ENCODE measurements at places on chromosomes 12 and 14.

- no peak for DNase-seq
Measured at GRCh38 chr12:110317911-110318310, 36.9 kb downstream of the ATP2A2 start.

DNA sequence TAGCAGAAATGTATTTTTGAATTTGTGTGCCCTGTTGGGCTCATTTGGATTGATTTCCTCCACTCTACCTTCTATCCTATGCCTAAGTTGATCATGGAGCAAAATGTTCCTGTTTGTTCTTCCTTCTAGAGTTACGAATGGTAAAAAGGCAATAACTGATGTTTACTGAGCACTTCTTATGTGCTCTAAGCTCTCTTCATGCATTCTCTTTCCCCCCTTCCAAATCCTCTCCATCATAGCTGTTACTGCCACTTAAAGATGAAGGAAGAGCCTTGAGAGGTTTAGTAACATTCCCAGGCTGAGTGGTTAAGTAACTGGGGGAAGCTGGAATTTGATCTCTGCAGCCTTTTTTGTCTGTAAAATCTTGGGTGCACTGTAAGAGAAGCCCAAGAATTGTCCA, 60.1 kb downstream of the CHST11 start:
- peak; percentile 49 for DNase-seq

DNA sequence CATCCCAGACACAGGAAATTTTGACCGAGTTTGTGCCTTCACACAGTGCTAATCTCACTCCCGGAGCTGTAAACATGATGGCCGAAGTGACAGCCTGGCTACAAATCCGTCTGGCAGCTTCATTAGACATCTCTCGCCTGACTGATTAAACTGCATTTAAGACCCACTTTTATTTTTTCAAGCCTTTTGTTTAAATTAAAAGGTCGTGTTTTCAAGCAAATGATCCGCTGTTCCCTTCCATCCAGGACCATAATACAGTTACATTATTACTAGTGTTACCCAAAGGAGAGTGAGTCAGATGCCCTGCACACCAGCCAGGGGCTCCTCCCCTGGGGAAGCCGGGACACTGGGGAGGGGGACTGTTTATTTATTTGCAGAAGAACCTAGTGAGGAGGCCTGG, 200.2 kb downstream of the EXOC5 start:
- DNase-seq: peak; percentile 47

DNA sequence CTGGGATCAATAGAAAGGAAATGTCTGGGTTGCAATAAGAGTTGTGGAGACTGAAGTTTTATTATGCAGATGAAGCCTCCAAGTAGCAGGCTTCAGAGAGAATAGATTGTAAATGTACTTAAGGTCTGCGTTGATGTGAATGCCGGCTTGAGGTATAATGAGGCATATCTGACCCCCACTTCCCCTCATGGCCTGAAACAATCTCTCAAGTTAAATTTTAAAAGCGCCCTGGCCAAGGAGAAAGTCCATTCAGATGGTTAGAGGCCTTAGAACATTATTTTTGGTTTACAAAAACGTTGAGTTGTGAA, 28.3 kb upstream of the HIGD1C start:
- no peak for DNase-seq

DNA sequence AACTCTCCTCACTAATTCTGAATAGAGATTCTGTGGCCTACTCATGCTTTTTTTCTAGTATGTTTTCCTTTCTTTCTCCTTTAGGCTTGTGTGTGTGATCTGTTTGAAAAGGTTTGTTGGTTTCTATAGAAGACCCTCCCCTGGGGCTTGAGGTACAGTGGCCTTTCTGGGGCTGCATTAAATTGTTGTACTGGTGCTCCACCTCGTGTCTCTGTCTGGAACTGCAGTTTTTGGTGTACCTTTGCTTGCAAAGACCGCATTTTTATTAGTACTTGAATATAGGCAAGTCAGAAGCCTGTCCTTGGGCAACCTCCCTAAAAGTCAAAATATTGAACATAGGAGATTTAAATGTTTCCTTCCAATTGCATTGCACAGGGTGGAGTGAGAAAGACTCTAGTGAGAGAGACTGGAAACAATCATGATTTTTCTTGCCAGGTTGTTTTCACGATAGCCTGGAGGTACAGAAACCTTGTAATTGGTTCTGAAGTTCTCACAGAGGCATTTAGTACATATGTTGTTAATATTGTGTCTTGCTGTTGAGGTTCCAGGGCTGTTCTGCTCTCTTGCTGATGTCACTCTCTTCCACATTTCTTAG, 39.0 kb downstream of the SLCO1B1 start:
- DNase-seq: no peak

DNA sequence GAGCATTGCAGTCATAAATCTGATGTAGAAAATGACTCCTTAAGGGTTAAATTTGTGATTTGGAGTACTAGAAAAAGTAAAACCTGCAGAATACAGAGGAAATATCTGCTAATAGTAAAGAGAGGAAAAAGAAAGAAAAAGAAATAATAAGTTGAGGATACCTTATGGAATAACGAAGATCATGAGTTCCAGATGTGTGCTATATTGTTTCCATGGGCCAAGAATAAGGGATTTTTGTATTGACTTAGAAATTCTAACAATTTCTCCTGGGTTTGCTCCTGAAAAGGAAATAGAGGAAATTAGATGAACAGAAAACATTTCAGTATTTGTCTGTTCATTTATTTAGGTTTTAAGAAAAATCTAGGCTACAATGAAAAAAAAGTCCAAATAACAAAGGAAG, 115.3 kb downstream of the ALG10B start:
- no peak for DNase-seq

DNA sequence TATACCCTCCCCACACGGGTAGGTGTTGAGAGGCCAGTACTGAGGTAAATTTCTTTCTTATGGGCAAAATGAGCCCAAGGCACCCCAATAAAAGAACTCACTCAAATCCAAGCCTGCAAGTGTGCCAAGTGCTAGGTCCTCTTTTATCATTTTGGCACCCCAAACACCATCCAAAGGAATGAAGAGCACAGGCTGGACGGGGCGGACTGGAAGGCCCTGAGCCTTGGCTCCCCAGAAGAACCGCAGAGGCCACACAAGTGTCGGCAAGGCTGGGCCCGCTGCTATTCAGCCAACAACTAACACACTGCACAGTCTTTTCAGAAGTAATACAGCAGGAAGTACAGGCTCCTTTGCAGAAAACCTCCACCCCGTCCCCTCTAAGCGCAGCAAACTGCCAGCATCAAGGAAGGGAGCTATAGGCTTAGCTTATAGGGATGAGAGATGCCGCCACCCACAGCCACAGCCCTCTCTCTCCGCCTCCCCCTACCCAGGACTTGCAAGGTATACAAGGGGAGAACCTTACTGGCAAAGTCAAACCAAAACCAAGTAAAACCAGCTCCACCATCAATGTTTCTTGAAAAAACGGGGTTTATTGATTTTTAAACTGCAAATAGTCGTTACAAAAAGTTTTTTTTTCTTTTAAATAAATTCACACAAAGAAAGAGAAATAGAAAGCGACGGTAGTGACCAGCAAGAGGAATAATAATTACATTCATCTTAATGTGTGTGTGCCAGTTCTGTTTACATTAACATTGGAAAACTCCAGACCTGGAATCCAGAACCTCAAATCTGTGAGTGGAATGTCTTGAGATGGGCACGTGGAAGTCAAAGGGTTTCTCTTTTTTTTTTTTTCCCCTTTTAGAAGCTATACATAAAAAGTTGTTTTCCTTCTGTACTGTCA, 5.5 kb downstream of the ZFP36L1 start:
- no peak for DNase-seq

- DNase-seq: no peak
Measured at GRCh38 chr14:59292921-59293534, 104.6 kb downstream of the DAAM1 start.

GRCh38 chr12:15230751-15231150, 9.5 kb upstream of the RERG start:
- no peak for DNase-seq

- peak; percentile 1 for DNase-seq
Measured at GRCh38 chr12:7872566-7873319, at the start of gene SLC2A14. Gene SLC2A14, minus strand, starts transcription at chr12:7872915. Its CDS starts 3,035 bp downstream, at chr12:7869880.

DNA sequence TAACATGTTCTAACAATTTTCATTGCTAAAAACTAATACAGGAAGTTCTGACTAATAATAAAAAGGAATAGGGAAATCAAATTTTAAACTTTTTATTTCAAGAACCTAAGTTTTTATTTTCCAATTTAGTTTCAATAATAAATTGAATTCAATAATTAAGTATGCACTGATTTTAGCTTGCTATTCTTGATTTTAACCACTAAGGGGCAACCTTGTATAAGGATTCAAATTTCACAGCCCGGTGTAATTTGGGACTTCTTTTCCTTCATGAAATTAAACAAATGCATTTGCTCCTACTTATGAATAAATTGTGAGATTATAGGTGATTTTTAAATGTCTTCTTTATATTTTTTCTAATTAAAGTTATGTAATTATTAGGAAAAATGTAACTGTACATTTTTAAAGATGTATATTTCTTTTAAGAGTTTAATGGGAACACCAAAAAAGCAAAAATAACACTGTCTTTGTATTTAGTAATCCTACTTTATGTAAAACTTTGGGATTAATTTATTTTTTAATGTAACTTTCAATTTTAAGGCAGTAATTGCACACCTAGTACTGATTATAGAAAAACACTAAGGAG, 241.4 kb upstream of the PDZRN4 start:
- DNase-seq: no peak

DNA sequence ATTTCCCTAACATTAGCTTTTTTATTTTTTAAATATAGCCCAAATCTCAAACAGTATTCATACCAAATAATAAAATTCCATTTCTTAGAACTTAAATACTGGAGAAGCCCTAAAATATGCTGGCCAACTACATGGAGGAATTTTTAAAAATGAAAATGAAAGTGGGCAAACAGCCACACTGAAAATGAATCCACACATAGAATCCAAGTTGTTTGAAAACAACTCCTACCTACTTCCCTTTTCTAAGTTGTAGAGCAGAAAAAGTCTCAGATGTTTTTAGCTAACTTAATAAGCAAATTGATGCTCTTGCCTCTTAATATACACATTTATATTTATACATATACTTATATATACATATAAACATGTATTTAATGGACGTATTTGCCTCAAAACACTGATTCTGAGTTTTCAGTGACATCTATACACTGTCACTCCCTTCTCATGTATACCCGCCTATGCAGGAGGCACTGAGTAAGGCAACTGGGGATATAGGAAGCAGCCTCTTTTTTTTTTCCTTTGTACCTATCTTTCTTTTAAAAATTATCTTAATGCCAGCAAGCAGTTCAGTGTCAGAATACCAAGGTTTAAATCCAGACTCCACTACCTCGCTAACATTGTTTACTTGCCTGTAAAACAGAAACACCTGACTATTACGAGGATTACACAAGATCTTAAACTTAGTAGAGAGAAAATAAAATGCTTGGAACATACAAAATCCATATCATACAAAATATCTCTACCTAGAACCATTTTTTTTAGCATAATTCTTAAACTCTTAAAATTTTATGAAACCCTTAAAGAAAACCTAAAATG, 13.3 kb downstream of the DICER1 start:
- DNase-seq: no peak

DNA sequence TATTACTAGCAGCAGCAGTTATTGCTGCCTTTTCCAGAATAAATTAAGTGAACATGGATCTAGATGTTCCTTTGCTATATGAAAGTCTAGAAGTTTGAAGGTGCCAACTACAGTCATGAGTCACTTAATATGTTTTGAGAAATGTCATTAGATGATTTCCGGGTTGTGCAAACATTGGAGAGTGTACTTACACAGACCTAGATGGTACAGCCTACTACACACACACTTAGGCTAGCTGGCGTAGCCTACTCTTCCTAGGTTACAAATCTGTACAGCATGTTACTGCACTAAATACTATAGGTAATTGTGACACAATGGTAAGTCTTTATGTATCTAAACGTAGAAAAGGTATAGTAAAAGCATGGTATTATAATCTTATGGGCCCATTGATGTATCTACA, 368.1 kb downstream of the PDZRN4 start:
- DNase-seq: no peak

- no peak for DNase-seq
Measured at GRCh38 chr14:90813442-90813841, 2.8 kb downstream of the TTC7B start.

GRCh38 chr12:21026302-21026701, 104.7 kb upstream of the SLCO1B1 start:
- DNase-seq: no peak

- peak; percentile 51 for DNase-seq
Measured at GRCh38 chr12:75672200-75672599, 160.8 kb upstream of the KRR1 start.

GRCh38 chr14:72291908-72292688, 359.9 kb downstream of the RGS6 start:
- DNase-seq: peak; percentile 79

- DNase-seq: no peak
Measured at GRCh38 chr12:45205165-45205825, 10.6 kb upstream of the ANO6 start.

DNA sequence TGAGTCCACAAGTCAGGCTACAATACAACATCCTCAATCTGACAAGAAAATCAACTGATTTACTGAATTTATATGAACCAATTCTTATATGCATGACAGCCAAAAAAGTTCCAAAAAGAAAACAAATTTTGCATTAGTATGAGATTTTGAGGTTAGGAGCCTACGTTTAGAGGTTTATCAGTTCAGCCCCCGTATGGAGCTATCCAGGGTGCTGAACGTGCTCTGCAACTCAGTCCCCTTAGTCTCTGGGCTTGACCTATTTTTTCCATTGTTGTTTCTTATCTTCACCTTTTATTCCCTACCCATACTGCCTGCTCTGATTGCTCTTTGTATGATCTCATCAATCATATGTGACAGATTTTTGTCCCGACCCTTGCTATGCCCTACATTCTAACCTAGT, 693.0 kb downstream of the NRXN3 start:
- DNase-seq: no peak

- DNase-seq: no peak
Measured at GRCh38 chr12:8556531-8557097, 15.9 kb upstream of the CLEC4E start.

- no peak for DNase-seq
Measured at GRCh38 chr12:121241156-121241970, 31.4 kb downstream of the P2RX4 start.

DNA sequence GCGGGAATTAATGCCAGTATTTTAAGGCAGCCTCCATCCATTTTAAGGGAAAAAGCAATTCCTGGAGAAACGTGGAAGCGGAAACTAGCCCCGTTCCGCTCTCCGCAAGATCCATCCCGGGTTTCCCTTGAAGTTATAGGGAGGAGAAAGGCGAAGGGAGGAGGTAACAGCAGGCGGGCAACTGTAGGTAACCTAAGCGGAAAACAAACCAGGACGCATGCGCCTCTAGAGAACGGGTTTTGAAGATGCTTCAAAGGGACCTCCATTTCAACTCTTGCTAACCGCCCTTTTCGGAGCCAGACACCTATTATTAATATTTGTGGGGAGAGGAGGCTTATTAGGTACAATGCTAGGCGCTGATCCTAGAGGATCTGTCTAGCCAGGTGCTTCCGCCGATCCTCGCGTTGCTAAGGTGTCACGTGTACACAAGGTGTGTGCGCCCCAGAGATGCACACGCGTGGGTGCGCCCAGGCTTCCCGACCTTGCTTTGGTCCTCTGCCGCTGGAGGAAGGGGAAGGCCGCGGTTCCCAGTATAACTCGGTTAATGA, 6.2 kb downstream of the TBX5 start:
- DNase-seq: no peak

GRCh38 chr12:120367233-120367923, 1.6 kb downstream of the MSI1 start:
- peak; percentile 67 for DNase-seq

GRCh38 chr14:22313172-22313801, 275.7 kb downstream of the DAD1 start:
- DNase-seq: no peak
